ENCODE measurements at places on chromosomes 4 and X.

- DNase-seq = no peak
These were observed 6.5 kb downstream of the P2RY4 start for GRCh38 chrX:70253377-70254062.

DNA sequence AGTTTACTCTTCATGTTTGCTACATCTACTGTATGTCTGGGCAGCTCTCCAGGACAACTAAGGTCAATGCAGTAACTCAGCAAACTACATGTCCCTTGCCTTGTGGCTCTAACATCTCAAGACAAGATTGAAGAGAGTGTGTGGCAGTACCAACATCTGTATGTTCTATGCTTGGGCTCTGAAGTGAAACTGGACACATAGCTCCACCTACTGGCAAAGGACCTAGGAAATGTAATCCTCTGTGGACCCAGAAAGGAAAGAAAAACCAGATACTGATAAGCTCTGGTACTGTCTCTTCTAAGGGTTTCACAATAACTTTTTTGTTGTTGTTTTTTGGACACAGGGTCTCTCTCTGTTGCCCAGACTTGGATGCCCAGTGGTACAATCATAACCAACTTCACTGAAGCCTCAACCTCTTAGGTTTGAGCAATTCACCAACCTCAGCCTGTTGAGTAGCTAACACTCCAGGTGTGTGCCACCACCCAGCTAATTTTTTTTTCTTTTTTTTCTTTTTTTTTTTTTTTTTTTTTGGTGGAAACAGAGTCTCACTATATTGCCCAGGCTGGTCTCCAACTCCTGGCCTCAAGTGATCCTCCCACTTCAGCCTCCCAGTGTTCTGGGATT is 64.1 kb downstream of the QDPR start:
- DNase-seq = peak; percentile 26

- no peak for DNase-seq
These were observed 9.5 kb downstream of the FRMD7 start for GRCh38 chrX:132118358-132118757.

- DNase-seq = no peak
These were observed 98.5 kb downstream of the RPA4 start for GRCh38 chrX:96982161-96982560.

GRCh38 chrX:70452143-70452733 is 7.6 kb downstream of the DLG3 start:
- DNase-seq = no peak

GRCh38 chrX:153370293-153371055 is 30.7 kb downstream of the PNMA6E start:
- no peak for DNase-seq

GRCh38 chrX:118588715-118589114 is 93.1 kb downstream of the DOCK11 start:
- DNase-seq = no peak

DNA sequence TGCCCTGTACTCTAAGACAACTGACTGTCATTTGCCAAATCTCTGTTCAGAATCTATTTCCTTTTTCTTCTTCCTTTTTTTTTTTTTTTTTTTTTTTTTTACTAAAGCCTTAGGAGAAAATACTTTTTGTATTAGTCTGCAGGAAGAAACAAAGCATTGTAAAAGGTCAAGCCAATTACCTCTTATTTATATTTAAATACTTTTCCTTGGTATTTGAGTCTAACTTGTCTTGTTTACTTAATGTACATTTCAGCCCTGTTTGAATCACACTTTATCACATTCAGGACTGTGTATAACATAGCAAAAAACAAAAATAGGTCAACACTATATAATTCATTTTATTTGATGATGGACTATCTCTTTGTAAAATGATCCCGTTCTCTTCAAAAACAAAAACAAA is 262.2 kb downstream of the RPA4 start:
- no peak for DNase-seq

GRCh38 chr4:3059943-3060342 is 14.4 kb downstream of the HTT-AS start:
- DNase-seq = no peak

DNA sequence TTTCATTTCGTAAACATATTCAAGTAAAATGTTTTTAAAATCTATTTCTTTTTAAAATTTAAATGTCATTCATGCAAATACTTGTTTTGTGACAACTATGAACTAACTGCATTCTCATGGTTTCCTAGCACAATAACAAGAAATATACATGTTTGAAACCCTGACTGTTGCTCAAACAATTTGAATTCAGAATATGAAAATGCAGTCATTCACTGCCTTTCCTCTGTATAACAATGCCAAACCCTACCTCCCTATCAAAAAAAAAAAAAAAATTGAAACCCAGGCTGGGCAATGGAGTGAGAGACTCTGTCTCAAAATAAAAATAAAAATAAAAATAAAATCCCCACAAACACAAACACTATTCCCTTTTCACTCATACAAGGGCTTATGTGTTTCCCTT is 42.1 kb downstream of the MAB21L2 start:
- no peak for DNase-seq

- DNase-seq = peak; percentile 23
These were observed 175.3 kb downstream of the TSPAN5 start for GRCh38 chr4:98482847-98483806.
